GM23248 (cell line): ENCODE measurements at places on chromosomes 11 and 22.

- DNase-seq = no peak
Measured at GRCh38 chr11:75492181-75492820, 33.4 kb downstream of the GDPD5 start.

GRCh38 chr22:48721395-48721669 lies 1106.3 kb downstream of the BRD1 start:
- no peak for DNase-seq

- no peak for DNase-seq
Measured at GRCh38 chr11:3137486-3138177, 27.5 kb downstream of the OSBPL5 start.

DNA sequence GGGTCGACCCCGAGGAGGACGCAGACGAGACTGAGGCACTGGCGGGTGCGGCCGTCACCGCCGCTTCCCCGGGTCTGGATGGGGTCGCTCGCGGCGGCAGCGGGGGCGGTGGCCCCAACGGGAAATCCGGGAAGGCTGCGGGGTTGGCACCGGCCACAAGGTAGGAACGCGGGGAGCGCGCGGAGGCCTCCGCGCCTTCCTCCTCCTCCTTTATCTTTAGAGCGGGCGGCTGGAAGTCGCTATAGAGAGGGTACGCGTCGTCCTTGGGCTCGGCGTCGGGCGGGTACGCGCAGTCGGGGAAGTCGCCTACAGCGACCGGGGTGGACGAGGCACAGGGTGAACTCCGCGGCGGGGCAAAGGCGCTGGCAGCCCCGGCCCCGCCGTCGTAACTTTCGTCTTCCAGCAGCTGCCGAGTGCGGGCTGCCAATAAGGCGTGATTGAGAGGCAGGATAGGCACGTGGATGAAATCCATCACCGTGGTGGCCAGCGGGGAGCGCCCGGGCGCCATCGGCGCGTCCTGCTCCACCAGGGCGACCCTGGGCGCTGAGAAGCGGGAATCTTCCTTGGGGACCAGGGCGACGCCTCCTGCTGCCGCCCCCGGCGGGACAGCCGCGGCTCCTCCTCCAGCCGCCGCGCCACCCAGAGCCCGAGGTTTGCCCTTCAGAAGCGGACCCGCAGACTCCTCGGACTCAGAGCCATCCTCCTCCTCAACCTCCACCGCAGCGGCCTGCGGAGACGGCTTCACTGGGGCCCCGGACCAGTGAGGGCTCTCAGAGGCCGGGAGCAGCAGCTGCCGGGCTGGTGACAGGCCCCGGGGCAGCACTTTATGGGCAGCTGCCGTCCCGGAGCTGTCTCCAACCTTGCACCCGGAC lies 1.7 kb downstream of the PGR start:
- peak; percentile 14 for DNase-seq

GRCh38 chr22:44158816-44159215 lies 21.9 kb upstream of the PARVG start:
- peak; percentile 23 for DNase-seq

GRCh38 chr22:43159484-43160178 lies 8.3 kb downstream of the TSPO start:
- peak; percentile 52 for DNase-seq

DNA sequence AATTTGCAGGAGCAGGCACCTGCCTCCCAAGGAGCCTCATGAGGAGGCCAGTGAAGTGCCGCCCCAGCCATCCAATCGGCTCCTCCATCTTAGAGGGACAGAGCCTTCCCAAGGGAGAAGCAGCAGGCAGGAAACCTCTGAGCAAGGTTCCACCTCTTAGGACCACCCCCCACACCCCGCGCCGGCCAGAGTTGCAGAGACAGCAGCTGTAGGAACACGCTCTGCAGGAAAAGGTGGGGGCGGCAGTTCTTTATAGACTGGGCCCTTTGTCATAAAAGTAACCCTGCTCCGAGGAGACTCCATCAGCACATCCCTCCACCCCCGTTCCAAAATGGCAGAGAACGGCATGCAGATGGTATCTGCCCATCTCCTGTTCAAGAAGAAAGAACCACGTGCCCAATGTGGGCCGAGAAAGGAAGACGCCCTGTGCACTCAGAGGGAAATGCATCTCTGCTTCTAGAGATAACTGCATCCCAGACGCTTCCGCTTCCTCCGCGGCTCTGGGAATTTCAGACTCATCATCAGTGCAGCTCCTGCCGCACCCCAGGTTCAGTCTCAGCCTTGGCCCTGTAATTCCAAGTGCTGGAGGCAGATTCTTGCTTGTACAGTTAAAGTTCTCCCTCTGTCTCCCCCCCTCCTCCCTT lies 98.5 kb downstream of the SPATA19 start:
- DNase-seq = no peak

DNA sequence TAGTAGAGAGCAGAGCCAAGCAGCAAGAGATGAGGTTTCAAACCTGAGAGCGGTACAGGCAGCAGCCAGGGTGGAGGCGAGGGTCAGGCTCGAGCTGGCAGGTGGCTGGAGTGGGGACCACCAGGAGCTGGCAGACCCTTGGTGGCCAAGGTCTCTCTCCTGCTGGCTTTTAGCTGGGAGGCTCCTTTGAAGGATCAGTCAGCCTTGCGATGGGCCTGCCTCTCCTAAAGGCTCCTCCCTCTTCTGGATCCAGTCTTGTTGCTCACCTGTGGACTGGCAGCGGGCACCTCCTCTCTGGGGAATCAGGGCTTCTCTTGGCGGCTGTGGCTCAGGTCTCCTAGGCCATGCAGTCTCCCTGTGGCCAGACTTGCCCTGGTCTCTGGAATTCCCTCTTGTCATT lies 24.8 kb downstream of the TPST2 start:
- no peak for DNase-seq

- DNase-seq = no peak
Measured at GRCh38 chr11:128927683-128928336, 14.9 kb downstream of the TP53AIP1 start.

DNA sequence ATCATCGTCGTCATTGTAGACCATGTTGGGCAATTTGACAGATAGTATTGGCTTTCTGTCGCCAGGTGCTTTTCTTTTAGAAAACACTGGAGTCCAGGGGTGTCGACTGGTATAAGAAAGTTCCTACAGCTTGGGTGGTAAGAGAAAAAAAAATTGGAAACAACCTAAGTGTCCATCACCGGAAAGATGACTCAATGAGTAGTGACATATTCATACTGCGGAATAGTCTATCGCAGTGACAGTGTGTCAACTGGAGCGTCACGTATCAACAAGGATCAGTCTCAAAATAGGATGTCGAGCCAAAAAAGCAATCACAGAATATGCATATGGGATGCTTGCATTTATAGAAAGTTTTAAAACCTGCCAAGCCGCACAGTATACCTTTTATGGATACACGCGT lies 157.6 kb downstream of the MN1 start:
- DNase-seq = no peak

DNA sequence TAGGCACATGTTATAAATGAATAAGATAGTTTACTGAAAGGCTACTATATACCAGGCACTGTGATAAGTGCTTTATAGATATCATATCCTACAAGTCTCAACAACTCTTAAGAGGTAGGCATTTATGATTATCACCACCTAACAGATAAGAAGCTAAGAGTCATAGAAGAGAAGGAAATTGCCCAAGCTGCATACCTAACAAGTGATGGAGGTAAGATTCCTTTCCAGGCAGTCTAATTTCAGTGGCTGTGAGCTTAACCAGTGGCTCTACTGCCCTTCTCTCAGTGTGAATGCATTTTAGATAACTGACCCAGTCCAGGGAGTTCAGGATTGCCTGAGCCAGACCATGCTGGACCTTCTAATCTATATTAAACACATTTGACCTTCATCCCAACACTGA lies 39.2 kb downstream of the HEPHL1 start:
- peak; percentile 2 for DNase-seq

- no peak for DNase-seq
Measured at GRCh38 chr11:69372589-69373250, 78.8 kb downstream of the MYEOV start.

GRCh38 chr22:43909708-43910107 lies 13.9 kb upstream of the PNPLA3 start:
- DNase-seq = no peak

GRCh38 chr11:73192272-73192671 lies 25.8 kb upstream of the P2RY2 start:
- no peak for DNase-seq

DNA sequence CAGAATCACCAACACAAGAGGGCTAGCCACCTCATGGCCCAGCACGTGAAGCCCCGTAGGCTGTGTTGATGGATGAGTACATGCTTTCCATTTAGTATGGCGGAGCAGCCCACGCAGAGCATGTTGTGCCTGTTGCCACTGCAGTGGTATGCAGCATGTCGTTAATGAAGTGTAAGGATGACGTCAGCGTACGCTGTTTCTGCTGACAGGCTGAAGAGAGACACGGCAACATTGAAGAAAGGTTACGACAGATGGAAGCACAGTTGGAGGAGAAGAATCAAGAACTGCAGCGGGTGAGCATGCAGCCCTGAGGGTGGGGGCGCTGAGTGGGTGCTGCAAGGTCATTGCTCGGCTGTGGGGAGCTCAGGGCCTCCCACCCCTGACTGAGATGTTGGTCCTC lies 62.8 kb downstream of the PPFIA1 start:
- no peak for DNase-seq

- DNase-seq = peak; percentile 48
Measured at GRCh38 chr11:126926376-126926791, 74.2 kb downstream of the KIRREL3 start.

DNA sequence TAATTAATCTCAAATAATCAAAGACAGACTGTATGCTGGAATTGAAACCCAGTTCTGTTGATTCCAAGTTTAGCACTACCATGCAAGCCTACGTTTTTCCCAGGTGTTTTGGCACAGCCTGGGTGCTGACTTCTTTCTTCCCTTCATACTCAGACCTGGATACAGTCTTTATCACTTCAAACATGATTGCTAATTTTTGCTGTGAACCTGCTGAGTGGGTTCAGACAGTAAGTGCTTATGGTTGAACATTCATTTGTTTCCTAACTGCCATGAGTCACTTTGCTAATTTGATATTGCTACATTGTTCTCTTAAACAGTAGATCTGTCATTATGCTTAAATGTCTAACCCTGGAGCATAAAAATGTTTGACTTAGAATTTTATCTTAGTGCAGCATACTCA lies 12.2 kb downstream of the PAAF1 start:
- peak; percentile 67 for DNase-seq
